ENCODE measurements at places on chromosomes 7 and 10. TPM values are rescaled to one million over a fixed set of nuclear protein-coding genes. Genes with fewer than 3 reads are reported as not detected.

The MMP21 gene
- 0.33 TPM for total RNA-seq

GRCh38 chr7:7868572-7868899 is 100.1 kb upstream of the GLCCI1 start:
- H3K27me3 ChIP-seq: no peaks in the 10 kb centered on the region
- H3K36me3 ChIP-seq: no peaks in the 10 kb centered on the region
- no peak overlapping the region for H3K27ac ChIP-seq
- DNase-seq: no peak
- H3K4me1 ChIP-seq: no peaks in the 10 kb centered on the region

- no peak for DNase-seq
- no peak overlapping the region for H3K27ac ChIP-seq
- H3K4me1 ChIP-seq: no peaks in the 10 kb centered on the region
- H3K27me3 ChIP-seq: no peaks in the 10 kb centered on the region
Observed at GRCh38 chr7:139663608-139664177, 114.1 kb downstream of the HIPK2 start.

- H3K4me3 ChIP-seq: no peak overlapping the region
- no peaks in the 10 kb centered on the region for H3K4me1 ChIP-seq
- H3K27me3 ChIP-seq: no peaks in the 10 kb centered on the region
- H3K27ac ChIP-seq: no peak overlapping the region
Observed at GRCh38 chr7:80432166-80432565, 79.7 kb downstream of the GNAT3 start.

- no peak overlapping the region for H3K27ac ChIP-seq
- no peak for DNase-seq
Observed at GRCh38 chr7:6071406-6071805, 40.2 kb downstream of the ANKRD61 start.

The INSIG1 gene
- 37.0 TPM for total RNA-seq

DNA sequence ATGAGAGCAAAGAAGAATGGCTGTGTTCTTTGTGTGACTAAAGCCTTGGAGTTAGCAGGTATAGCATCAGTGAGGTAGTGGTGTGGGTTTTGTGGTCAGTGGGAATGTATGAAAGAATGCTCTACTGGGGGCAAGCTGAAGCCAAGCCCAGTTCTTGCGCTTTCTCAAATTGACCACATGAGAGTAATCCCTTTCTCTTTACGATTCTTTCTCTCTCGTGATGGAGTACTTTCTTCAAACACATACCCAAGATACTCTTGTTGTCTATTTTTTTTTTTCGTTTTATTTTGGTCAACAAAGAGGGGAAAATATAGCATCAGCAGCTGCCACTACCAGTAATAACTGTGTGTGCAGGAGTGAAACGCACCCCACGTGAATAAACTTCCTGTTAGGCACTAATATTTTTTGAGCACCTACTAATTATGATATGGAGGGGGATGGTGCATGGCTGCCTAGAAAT is 8.4 kb upstream of the PANK1 start:
- no peaks in the 10 kb centered on the region for H3K27me3 ChIP-seq
- H3K27ac ChIP-seq: no peak overlapping the region
- H3K4me1 ChIP-seq: no peaks in the 10 kb centered on the region
- DNase-seq: no peak
- no peaks in the 10 kb centered on the region for H3K36me3 ChIP-seq

The TMEM213 gene
- 2.3 TPM for total RNA-seq

- no peak for DNase-seq
- peak overlapping the region; percentile 88 for H3K27ac ChIP-seq
- H3K36me3 ChIP-seq: no peaks in the 10 kb centered on the region
- peak overlapping the region; percentile 76 for H3K4me3 ChIP-seq
- H3K27me3 ChIP-seq: no peaks in the 10 kb centered on the region
- H3K4me1 ChIP-seq: peaks cover 17% of the 10 kb centered on the region
Observed at GRCh38 chr7:98251231-98251600, 816 bp downstream of the TECPR1 start.

GRCh38 chr7:70334871-70335270 is 736.6 kb downstream of the AUTS2 start:
- H3K27ac ChIP-seq: no peak overlapping the region
- no peak overlapping the region for H3K4me3 ChIP-seq
- no peaks in the 10 kb centered on the region for H3K36me3 ChIP-seq
- H3K27me3 ChIP-seq: no peaks in the 10 kb centered on the region
- H3K4me1 ChIP-seq: no peaks in the 10 kb centered on the region

The PKD2L1 gene
- 1.5 TPM for total RNA-seq

The ZNF804B gene
- 0.33 TPM for total RNA-seq

The TCERG1L gene
- 0.88 TPM for total RNA-seq

DNA sequence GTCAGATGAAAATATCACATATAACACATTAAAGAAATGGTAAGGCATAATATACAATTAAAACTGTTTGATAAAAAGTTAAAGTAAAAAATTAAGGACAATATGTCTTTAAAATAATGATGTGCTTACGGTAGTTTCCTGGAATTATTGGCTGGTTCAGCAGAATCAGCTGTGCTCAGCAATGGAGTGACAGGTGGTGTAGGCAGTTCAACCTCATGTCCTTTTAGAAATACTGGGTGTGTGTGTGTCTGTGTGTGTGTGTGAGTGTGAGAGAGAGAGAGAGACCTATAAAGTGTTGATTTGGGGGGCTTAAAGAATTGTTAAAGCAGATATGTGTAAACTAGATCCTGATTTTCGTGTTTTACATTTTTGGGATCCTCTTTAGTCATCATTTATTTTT is 141.2 kb downstream of the ADAM22 start:
- no peaks in the 10 kb centered on the region for H3K27me3 ChIP-seq
- no peaks in the 10 kb centered on the region for H3K36me3 ChIP-seq
- H3K4me3 ChIP-seq: no peak overlapping the region
- H3K27ac ChIP-seq: no peak overlapping the region
- no peaks in the 10 kb centered on the region for H3K4me1 ChIP-seq

- H3K4me1 ChIP-seq: no peaks in the 10 kb centered on the region
- no peaks in the 10 kb centered on the region for H3K27me3 ChIP-seq
- no peak overlapping the region for H3K4me3 ChIP-seq
- no peaks in the 10 kb centered on the region for H3K36me3 ChIP-seq
- DNase-seq: no peak
Observed at GRCh38 chr7:49324040-49324439, 399.7 kb downstream of the CDC14C start.

DNA sequence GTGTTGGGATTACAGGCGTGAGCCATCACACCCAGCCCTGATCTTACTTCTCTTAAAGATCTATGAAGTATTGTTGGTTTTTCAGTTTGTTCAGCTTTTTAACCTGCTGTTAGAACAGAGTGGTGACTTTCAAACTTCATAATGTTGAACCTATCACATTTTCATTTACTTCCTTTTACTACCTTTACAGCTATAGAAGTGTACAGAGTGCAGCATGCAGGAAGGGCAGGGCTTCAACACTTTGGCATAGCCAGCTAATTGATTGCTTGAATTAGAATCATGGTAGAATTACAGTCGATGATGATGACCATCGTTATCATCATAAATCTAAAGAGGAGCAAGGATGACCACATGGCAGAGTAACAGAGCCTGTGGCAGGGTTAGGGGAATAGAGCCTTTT is 55.5 kb downstream of the AOAH start:
- no peaks in the 10 kb centered on the region for H3K27me3 ChIP-seq
- DNase-seq: no peak
- H3K36me3 ChIP-seq: no peaks in the 10 kb centered on the region
- no peak overlapping the region for H3K27ac ChIP-seq
- no peak overlapping the region for H3K4me3 ChIP-seq

GRCh38 chr7:128075242-128076095 is 44.2 kb upstream of the LRRC4 start:
- no peaks in the 10 kb centered on the region for H3K27me3 ChIP-seq
- no peak overlapping the region for H3K27ac ChIP-seq
- H3K4me1 ChIP-seq: no peaks in the 10 kb centered on the region
- H3K4me3 ChIP-seq: no peak overlapping the region

The DNAH11 gene
- total RNA-seq: 0.33 TPM

The ARHGEF5 gene
- 5.9 TPM for total RNA-seq

DNA sequence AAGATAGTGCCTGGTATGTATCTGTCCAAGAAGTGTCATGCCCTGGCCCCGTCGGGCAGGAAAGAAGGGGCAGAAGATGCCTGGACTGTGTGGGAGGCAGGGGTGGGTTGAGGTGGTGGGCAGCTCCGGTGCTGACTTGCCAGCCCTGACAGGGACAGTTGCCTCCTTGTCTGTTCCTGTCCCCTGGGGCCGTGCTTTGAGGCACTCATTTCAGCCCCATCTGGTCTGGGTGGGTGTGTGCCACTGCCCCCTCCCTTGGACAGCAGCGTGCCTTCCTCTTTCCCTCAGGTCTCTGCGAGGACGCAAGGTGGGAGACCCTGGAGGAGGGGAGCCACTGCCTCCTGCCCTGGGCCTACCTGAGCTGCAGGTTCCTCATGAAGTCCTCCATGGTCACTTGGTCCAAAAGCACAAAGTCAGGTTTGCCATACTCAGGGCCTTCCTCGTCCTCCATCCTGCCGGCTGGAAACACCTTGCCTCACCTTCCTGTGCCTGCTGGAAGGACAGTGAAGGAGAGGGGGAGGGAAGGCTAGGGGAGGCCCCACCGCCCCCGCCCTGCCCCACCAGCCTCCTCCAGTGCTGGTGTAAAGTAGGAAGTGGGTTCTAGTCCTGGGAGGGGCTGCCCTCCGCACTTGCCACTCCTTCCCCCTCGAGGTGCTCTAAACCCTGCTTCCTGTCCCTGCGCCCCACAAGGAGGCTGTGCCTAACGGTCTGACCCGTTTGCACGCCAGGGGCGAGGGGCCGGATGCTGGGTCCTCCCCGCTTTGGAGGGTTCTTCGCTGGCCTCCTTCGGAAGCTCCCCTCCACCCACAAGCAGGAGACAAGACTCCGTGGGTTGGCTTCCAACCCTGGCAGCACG is at the start of gene MYO1G:
MYO1G (minus strand) TSS at position 505 of the 856 bp plus-strand sequence; CDS start at position 451, 54 bp downstream.
- DNase-seq: no peak
- H3K4me3 ChIP-seq: peak within 1 kb of the TSS; percentile 3
- peak within 1 kb of the TSS; percentile 71 for H3K27ac ChIP-seq
- no peaks in the 10 kb centered on the region for H3K4me1 ChIP-seq
- peaks cover 13% of the 10 kb centered on the region for H3K36me3 ChIP-seq
- no peaks in the 10 kb centered on the region for H3K27me3 ChIP-seq

DNA sequence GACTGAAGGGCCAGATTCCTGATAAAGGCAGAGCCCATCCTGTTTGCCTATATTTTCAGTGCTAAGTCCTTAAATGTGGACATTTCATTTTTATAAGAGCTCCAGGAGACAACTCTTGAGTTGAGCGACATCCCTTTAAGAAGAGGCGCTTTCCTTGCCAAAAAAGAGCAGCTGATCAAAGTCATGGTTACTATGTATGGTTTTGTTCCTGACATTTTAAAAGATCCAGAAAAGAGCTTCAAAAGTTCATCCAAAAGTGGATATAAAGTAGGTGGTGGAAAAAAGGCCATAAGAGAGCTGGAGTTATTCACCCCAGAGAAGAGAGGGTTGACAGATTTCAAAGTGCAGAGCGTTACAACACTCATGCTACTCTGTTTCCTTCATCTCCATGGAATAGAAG is 36.7 kb downstream of the RHOBTB1 start:
- H3K4me3 ChIP-seq: no peak overlapping the region
- H3K27me3 ChIP-seq: no peaks in the 10 kb centered on the region
- no peak overlapping the region for H3K27ac ChIP-seq
- no peaks in the 10 kb centered on the region for H3K4me1 ChIP-seq
- H3K36me3 ChIP-seq: no peaks in the 10 kb centered on the region

All from breast epithelium (tissue), 4 donors.